ENCODE measurements at places on chromosomes 5 and 9.

DNA sequence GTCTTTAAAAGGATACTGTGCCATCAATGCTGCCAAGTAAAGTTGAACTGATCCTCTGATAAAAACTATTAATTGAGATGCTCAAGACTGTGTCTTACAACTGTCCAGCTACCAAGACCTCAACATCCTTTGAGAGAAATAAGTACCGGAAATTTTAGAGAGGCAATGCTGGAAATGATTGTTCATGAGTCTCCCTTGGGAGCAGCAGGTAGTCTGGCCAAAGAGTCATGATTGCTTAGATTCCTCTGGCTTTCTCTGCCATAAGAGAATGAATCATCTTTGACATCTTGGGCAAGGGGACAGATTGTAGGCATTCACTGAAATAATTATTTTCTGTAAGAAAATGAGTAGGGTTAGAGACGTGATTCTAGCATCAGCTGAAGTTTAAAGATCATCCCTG lies 466.6 kb upstream of the DAB2 start:
- no peak for DNase-seq

GRCh38 chr5:172849606-172850453 lies 15.8 kb downstream of the ERGIC1 start:
- no peak for DNase-seq

DNA sequence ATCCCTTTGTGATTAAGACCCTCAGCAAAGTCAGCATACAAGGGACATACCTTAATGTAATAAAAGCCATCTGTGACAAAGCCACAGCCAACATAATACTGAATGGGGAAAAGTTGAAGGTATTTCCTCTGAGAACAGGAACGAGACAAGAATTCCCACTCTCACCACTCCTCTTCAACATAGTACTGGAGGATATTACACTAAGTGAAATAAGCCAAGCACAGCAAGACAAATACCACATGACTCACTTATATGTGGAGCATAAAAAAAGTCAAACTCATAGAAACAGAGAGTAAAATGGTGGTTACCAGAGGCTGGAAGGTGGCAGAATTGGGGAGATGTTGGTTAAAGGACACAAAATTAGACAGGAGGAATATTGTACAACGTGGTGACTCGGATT lies 118.1 kb upstream of the NFIL3 start:
- DNase-seq, result no peak

DNA sequence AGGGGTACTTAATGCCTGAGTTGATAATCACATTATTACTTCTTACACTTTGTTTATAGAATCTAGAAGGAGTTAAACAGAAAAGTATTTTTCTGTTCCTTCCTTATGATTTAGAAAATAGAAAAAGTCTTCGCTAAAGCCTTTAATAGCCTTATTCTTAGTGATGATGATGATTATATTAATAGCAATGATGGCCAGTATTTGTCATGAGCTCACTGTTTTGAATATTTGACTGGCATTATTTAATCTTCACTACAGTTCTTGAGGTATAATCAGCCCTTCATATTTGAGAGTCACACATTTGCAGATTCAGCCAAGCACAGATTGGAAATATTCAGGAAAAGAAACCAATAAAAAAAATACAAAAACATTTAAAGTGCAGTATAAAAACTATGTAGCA lies 23.3 kb downstream of the NIPBL start:
- no peak for DNase-seq

DNA sequence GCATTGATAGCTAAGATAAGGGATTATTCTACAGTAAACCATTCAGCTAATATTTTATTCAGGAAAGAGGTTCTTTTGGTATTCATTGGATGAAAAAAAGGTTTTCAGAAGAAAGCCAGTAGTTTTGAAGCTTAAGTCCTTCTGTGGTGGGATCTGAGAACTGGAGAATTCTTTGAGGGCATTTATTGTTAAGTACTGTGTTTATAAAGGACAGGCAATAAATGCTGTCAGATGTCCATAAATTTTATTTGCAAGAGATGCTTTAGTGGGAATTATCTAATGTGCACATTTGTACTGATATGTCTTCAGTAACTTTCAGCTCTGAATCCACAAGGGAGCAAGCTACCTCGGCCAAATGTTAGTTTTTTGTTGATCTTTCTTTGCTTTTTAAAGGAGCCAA lies 321.3 kb downstream of the MARCHF11 start:
- no peak for DNase-seq

- DNase-seq, result no peak
These were observed 76.6 kb upstream of the DAB2 start for GRCh38 chr5:39501397-39501796.

DNA sequence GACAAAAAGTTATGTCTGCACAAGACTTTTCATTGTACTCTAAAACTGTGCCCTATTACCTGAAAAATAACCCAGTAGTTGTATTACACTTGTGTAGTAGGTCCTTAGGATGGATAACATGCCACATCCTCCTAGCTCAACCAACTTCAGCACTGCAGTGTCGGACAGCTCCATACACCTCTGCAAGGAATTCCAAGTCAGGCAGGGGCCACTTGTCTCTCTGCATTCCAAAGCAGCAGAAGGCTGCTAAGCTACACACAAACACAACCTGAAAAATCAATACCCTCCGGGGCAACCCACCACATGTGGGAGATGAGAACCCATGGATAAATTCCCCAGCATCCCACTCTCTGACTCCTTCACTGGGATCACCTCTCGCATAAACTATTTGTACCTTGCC lies 50.2 kb downstream of the MED10 start:
- DNase-seq, result no peak

DNA sequence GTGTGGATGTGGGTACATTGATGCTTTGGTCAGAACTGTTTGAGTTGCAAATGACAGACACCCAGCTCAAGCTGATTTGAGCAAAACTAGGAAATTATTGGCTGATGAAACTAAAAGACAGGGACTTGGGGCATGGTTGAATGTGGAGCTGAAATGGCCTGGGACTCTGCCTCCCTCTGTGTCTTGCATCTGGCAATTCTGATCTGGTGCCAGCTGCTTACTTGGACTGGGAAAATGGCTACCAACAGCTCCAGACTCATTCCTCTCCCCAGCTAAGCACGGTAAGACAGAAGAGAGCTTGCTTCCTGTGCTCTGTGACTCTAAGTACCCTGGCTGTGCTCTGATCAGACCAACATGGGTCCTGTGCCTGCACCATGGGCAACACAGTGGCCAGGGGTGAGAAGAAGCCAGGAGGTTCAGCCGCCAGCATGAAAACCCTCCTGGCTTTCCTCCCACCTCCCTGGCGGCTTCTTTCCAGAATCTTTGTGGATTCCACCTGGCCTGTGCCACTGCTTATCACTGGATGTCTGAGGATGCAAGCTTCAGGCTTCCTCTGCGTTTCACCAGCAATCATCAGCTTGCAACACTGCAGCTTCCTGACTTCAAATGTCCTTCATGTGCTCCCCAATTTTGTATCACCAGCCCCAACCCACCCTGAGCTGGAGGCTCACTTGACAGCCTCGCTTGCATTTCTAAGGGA lies 44.1 kb downstream of the C5orf15 start:
- no peak for DNase-seq

- DNase-seq, result no peak
These were observed 145.7 kb downstream of the ARHGAP26 start for GRCh38 chr5:142915813-142916424.
